Ammon's horn (tissue), 1 donor: ENCODE measurements at places on chromosomes 7 and 10.

- DNase-seq = peak; percentile 40
These were observed 48.4 kb downstream of the SHH start for GRCh38 chr7:155763691-155764437.

- no peak for DNase-seq
These were observed 37.9 kb downstream of the PNLIPRP3 start for GRCh38 chr10:116465546-116465945.

DNA sequence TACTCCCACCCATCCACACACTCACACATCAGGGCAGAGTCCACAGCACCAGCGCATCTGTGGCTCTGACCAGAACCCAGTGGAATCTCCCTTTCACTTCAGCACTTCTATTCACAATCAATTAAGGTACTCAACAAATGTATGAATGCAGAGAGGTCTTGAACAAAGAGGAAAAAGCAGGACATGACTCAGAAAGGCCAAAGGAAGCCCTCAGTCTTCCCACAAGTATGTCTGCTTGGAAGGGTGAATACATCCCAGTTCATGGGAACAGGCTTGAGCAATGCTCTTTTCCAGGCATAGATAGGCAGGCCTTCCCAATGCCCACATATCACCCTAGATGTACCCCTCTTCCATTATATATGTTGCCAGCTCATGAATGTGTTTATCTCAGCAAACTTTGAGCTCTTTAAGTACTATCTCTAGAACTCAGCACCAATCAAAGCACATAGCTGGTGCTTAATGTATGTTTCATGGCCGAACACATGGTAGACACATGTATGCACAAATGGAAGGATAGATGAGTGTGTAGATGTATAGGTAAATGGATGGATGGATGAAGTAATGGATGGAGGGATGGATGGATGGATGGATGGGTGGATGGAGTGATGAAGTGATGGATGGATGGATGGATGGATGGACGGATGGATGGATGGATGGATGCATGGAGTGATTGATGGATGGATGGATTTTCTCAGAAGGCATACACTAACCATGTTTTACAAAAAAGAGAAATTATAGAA is 507.6 kb downstream of the GRID1 start:
- no peak for DNase-seq

- DNase-seq = no peak
These were observed 18.4 kb upstream of the PDGFA start for GRCh38 chr7:537911-538634.

DNA sequence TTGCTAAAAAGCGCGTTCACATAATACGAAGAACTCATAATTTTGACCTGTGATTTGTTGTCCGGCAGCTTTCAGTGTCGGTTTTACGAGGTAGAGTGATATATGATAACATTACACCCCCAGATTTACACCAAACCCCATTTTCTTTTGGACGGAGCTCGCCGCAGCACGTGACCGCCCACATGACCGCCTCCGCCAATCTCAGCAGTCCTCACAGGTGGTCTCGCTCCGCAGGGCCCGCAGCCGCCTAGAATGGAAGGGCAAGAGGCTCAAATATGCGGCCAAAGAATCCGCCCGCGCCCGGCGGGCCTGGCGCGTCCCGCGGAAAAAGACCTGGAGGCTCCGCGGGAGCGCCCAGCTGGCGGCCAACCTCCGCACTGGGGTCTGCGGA is at the start of gene HOXA7:
TSS of gene HOXA7 (minus strand) at position 168 of the 391 bp plus-strand sequence. CDS start at position 38, 130 bp downstream.
- DNase-seq = no peak
